ENCODE measurements at places on chromosomes 2 and 18. TPM values are rescaled to one million over a fixed set of nuclear protein-coding genes. Genes with fewer than 3 reads are reported as not detected.

Gene CPLX4
- not detected for total RNA-seq

Gene KHK
- 1.3 TPM for total RNA-seq

Gene IL1F10
- total RNA-seq = not detected

Gene LCT
- not detected for total RNA-seq

Gene ZAP70
- total RNA-seq = 0.41 TPM

Gene GMPPA
- 62.1 TPM for total RNA-seq

Gene KANSL1L
- total RNA-seq = 12.2 TPM

Gene FAM161A
- 2.9 TPM for total RNA-seq

Measured in chondrocyte (in vitro differentiated cells).